Tibial nerve (tissue), 4 donors: ENCODE measurements at places on chromosomes 7 and 10. TPM values are rescaled to one million over a fixed set of nuclear protein-coding genes. Genes with fewer than 3 reads are reported as not detected.

- no peak for DNase-seq
Observed at GRCh38 chr10:119420950-119421875, 121.3 kb downstream of the RGS10 start.

HMX3 gene
- not detected for total RNA-seq

DNA sequence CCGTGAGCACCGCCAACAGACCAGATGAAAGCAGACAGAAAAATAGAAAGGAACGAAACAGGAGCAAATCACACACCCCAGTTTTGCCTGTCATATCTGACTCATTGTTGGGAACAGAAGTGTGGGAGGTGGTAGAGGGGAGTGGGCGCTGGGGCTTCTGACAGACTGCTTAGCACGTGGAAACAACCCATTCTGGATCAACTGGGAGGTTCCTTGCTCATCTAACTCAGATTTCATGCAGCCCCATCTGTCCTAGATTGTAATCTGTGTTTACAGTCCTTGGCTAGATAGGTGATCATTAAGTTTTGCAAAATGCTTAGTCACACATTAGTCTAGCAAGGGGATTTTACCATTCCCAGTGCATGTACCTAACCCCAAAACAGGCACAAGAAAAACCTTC lies 154.1 kb downstream of the NRP1 start:
- DNase-seq, result no peak

DNA sequence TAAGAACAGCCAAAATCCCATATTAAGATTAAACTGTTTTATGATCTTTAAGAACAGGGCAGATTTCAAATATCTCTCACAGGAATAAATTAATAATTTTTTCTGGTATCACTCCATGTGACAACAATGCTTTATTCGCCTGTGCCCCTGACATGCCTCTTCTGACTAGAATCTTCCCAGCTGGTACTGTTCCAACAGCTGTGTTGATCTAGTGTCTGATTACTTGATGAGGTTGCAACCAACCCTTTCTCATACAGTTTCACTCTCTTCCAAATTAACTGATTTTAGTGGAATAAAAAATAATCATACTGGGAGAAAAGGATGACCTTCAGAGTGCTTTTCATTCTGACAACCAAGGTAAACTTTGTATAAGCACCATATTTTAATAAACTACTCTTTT lies 151.9 kb downstream of the CHRM2 start:
- no peak for DNase-seq

DNA sequence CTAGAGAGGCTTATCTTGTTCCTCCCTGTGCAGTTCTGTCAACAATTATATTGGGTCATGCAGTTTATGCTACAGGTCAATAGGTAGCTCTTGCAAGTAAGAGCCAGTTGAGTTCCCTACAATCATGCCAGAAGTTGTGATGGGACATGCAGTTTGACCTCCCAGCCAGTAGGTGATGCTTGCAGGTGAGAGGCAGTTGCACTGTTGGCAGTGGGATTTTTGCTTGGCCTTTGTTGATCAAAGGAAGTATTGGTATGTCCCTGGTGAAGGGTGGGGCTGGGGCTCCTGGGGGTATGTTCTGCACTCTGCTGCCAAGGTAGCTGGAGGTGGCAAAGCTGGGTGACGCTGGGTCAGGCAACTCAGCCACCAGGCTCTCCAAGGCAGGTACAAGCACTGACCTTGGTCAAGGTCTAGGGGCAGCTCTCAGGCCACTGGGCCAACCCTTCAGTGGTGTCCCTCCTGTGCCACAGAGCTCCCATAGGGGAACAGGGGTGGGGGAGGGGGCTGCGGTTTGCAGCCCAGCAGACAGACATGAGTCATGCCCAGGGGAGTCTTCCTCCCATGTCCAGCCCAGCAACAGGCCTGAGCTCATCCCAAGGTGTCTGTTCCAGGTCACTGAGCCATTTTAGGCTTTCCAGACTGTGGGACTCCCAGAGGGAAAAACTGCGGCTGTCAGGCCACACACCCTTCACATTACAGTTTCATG lies 43.3 kb downstream of the MEOX2 start:
- DNase-seq, result no peak

DNA sequence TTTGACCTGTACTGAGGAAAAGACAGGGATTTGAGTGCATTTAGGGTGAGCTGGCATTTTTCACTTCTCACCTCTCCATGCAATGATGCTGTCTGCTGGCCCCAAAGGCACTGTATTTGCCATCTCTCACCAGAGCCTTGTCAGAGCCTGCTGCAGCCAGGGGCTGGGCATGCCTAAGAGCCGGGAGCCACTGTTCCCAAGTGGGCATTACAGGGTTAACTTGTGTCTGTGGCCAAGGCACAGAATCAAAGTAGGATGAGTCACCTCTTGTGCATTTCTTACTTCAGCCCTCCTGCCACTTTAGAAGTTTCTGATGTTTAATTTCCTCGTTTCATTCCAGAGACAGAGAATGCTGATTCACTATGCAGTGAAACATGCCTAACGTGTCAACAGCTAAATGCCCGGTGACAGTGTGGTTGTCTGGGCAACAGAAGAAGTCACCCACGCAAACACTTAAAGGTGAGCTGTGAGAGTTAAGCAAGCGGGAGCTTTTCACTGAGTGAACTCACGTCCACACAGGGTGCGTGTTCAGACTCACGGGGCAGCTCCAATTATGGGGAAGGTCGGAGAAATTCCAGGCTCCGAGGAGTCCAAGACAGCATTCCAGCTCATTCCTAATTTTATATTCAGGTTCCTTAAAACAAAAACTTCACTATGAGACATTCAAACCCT lies 57.1 kb upstream of the IGFBP3 start:
- DNase-seq, result no peak

PRSS2 gene
- 9.2 TPM for total RNA-seq

MKI67 gene
- 5.7 TPM for total RNA-seq

DNA2 gene
- 3.0 TPM for total RNA-seq

DNA sequence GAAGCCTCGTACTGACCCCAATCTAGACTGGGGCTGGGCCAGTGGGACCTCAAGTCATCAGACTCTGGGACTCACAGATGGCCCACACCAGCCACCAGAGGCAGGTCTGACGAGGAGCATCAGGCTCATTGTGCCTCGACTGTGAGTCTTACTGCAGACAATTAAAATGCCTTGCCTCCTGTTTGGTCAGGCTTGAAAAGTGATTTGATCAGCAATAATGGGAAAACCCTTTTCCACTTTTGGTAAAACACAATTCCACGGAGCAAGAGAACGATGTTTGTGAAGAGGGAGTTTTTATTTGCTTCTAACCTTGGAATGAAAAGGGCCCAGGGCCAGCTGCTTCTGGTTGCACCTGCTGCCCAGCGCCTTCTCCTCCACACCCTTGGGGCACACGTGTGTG lies 43.9 kb downstream of the C10orf143 start:
- DNase-seq, result no peak

DNA sequence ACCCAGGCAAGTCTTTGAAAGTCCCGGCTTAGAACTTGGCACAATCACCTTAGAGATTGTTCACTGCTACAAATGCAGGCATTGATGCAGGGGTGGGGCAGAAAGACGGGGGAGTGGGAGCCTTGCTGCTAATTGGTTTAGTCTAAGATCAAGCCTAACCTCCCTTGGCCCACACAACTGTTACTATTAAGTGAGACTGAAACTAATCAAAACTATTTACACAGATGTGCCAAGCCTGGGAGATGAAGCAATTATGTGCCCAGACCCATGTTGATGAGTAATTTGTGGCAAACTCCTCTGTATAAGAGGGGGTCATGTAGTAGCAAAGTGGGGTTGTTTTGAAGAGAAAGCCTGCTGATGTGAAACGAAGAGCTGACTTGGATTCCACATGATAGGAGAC lies 178.2 kb upstream of the ITGB1 start:
- DNase-seq, result no peak

DNA sequence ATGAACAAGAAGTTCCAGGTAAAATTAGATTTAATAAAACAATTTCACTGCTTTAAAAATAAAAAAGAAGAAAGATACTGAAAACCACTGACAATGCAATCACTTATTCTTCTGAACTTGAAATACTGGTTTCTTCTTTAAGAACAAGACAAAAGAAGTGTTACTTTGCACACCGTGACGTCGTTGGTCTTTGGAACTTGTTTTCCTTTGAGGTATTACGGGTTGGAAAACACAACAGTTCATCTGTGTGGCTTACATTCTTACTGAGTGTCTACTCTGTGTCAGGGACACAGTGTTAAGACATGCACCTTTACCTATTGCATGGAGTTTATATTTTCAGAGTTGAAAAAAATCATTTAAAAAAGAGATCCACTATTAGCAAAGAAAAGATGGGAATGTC lies 41.3 kb upstream of the UCN3 start:
- no peak for DNase-seq

- peak; percentile 47 for DNase-seq
Observed at GRCh38 chr7:134548877-134549276, at the start of gene AKR1B15. Gene AKR1B15, plus strand, starts transcription at chr7:134549110. Its CDS starts 15,510 bp downstream, at chr7:134564620.

MRPS24 gene
- 77.5 TPM for total RNA-seq

GRCh38 chr10:124640538-124641231 lies 103.5 kb downstream of the FAM53B start:
- DNase-seq, result no peak

BET1 gene
- total RNA-seq, result 15.3 TPM

DNA sequence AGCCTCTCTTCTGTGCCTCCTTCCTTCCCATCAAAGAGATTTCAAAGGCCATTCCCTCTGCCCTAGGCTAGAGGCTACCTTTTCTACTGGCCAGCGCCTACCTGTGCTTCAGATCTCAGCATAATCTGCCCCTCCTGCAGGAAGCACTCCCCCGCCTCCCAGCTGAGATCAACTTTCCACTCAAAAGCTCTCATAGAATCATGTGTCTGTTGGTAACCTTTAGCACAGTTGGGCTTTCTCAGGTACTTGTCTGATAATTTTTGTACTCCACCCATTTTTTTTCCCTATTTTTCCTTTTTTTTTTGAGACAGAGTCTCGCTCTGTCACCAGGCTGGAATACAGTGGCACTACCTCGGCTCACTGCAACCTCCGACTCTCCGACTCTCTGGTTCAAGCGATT lies 231.0 kb upstream of the PRSS58 start:
- no peak for DNase-seq

CRYGN gene
- total RNA-seq, result not detected

GRCh38 chr7:2123360-2123759 lies 109.4 kb downstream of the MAD1L1 start:
- no peak for DNase-seq

- DNase-seq, result no peak
Observed at GRCh38 chr7:73521636-73522104, 423 bp downstream of the BAZ1B start.

CFAP69 gene
- total RNA-seq, result 23.7 TPM

- DNase-seq, result no peak
Observed at GRCh38 chr7:120053390-120053961, 219.5 kb upstream of the KCND2 start.

PNLIPRP2 gene
- 0.42 TPM for total RNA-seq

DNA sequence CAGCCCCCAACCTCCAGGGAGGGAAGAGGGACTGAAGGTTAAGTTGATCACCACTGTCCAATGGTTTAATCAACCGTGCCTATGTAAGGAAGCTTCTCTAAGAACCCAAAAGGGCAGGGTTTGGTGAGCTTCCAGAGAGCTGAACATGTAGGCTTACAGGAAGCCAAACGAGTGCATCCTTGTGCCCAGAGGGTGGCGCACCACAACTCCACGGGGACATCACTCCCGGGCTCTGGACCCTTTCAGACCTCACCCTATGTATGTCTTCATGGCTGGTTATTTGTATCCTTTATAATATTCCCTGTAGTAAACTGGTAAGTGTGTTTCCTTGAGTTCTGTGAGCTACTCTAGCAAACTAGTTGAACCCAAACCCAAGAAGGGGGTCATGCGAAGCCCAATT lies 11.5 kb upstream of the NFKB2 start:
- no peak for DNase-seq

DNA sequence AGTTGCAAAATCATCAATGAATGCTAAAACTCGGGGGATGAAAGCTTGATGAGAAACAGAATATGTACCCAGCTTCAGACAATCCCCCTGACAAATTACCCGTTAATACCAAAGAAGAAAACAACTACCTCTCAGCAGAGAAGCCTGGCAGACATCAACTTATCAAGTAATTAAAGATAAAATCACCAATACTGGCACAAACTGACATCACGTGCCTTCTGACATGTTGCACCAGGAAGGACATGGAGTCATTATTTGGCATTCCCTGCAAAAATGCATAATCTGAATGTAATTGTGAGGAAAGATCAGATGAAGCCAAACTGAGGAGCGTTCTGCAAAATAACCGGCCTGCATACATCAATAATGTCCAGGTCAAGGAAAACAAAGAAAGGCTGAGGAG lies 7.7 kb downstream of the SLIT1 start:
- DNase-seq, result no peak

DNA sequence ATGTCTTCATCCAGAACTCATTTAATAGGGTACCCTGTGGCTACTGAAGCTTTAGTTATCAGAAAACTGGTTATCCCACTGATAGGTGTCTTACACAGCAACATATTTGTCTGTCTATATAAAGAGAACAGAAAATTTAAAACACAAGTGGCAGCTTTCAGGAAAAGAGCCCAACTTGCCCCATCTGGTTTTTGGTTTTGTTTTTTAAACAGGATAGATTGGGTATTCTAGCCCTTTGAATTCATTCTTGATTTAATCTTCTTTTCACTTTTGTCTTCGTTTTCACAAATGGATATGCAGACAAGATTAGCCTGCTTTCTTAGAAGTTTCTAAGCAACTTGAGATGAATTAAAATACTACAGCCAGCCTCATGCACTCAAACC lies 91.3 kb downstream of the KLF6 start:
- DNase-seq, result no peak

DNA sequence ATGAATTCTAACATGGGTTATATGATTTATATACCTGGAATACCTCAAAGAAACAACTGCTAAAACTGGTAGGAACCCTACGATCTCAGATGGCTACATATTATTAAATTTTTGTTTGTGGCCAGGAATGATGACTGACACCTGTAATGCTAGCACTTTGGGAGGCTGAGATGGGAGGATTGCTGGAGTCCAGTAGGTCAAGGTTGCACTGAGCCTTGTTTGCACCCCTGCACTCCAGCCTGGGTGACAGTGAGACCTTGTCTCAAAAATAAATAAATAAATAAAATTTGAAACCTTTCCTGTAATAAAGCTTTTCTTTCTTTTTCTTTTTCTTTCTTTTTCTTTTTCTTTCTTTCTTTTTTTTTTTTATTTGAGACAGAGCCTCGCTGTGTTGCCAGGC lies 61.2 kb downstream of the MPLKIP start:
- DNase-seq, result no peak

DNA sequence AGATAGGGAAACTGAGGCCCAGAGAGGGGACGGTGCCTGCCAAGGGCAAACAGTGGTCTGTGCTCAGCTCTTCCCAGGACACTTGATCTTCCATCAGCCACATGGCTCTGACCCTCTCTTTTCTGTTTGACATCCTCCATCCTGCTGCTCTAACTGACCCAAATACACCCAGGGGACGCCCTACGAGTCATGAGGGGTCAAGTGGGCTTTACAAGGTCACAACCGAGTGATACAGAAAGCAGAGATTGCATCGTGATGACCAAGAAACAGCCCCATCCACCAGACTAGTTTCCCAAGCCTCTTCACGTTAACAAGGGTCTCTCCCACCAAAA lies 131.2 kb upstream of the UNC5B start:
- no peak for DNase-seq

GRCh38 chr10:60828489-60828852 lies 50.2 kb downstream of the CDK1 start:
- no peak for DNase-seq

- no peak for DNase-seq
Observed at GRCh38 chr10:36269222-36269621, 627.1 kb upstream of the FZD8 start.

- no peak for DNase-seq
Observed at GRCh38 chr7:121212036-121212435, 116.8 kb upstream of the WNT16 start.
